Stimulated activated CD4-positive, alpha-beta T cell treated with anti-CD3 and anti-CD28 coated beads, Interleukin-1b, Interleukin-23, amount 100 ng/mL, for 1 hour (primary cell): ENCODE measurements at places on chromosomes 7 and 10.

DNA sequence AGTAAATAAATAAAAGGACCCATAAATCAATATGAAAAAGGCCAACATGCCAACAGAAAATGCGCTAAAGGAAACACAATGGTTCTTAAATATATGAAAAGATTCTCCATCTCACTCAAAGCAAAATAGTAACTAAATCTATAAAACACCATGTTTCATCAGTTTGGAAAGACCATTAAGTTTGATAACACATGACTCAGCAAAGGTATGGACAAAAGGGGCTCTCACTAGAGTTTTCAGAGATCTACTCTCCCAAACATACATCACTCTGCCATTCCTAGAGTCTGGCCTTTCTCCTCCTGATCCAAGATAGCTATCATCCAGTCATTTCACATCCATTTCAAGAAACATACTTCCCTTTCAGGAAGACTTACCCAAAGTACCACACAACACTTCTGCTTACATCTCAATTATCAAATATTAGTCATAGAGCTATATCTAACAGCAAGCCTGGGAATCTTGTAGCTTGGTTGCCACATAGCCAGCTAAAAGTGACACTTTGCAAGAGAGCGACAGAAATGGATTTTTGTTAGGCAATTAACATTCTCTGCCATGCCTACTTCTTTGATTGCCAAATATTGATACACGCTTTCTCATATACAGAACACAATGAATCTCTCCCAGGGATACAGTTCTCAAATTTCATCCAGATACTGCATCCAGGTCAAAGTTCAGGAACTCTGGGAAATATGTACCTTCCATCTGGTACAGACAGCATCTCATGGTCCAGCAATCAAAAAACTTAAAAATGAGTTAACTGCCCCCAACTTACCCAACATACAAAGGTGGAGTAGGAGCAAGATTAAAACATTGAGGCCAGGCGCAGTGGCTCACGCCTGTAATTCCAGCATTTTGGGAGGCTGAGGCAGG is 28.8 kb downstream of the TOMM7 start:
- no peak for DNase-seq

DNA sequence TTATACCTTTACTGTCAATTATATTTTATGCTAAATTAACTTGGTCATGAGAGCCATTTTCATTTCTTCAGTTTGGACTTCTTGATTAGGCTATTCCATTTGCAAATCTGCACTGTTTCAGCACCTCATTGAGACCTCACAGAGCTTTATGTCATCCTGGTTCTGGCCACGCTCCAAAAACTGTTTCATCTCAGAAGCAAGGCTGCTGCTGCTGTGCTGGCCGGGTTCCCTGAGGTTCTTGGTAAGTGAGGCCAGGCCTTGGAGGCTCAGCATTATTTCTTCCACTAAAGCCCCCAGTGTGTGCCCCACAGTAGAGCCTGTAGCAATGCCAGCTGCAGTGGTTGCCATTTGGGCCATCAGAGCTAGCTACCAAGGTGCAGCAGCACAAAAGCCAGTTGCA is 7.8 kb upstream of the ZNF485 start:
- DNase-seq, result no peak

- DNase-seq, result no peak
Measured at GRCh38 chr7:103996017-103996551, 6.6 kb upstream of the RELN start.

DNA sequence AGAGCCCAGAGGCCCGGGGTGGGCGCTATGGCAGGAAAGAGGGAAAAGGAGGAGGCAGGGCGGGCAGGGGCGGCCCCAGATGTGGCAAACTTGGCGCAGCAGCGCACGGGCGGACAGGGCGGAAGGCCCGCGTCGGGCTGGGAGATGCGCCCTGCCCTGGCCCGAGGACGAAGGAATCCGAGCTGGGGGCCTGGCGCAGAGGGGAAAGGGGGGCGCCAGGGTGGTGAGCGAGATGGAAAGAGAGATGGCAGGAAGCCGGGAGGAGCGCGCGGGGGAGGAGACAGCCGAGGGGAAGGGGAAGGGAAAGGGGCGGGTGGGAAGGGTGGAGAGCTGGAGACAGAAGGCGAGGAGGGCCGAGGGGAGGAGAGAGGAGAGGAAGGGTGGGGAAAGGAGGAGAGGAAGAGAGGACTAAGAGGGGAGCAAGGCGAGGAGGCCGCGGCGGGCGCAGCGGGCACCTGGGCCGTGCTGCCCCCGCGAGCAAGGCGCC is at the start of gene MARVELD1:
MARVELD1 (plus strand) TSS at position 392 of the 487 bp plus-strand sequence. CDS start 147 bp downstream, outside the sequence.
- no peak for DNase-seq

DNA sequence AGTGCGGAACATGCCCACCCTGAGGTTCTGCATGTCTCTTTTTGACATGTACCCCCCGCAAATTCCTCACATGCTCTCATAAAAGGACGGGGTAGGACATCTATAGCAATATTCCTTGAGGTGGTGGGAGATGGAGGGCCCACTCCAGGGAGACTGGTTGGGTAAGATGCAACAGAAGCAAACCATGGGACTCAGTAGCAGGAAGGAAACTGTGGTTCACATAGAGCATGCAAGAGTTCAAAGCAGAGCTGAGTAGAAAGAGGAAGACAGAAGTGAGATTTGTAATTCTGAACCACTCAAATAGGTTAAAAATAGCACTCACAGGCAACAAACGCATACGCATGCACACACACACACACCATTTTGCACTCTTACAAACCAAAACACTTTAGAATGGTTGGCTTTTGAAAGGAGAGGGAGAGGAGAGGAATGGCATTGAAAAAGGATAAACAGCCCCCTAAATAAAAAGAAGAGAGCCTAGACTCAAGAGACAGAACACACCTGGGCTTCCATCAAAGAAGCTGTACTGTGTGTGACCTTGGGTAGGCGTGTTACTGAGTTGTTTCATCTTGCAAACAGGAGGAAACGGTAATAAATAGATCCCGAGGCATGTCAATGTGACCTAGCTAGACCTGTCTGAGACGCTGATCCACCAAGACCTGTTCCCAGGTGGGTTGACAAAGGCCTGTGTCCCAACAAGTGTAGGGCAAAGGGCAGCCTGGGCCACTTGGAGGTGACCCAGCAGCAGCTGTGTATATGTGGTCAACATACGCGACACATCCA is 77.6 kb upstream of the LRRC4 start:
- no peak for DNase-seq

- no peak for DNase-seq
Measured at GRCh38 chr7:16774294-16774693, 20.7 kb downstream of the TSPAN13 start.

DNA sequence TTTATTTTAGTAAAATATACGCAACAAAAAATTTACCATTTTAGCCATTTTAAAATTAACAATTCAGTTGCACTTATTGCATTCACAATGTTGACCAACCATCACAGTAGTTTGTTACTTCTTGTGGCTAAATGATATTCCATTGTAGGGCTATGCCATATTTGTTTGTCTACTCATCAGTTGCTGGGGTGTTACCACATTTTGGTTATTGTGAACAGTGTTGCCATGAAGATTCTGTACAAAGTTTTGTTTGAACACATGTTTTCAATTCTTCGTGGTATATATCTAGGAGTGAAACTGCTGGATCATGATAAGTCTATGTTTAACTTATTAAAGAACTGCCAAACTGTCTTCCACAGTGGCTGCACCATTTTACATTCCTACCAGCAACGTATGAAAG is 46.3 kb upstream of the ZNF365 start:
- DNase-seq, result no peak

GRCh38 chr10:94627511-94627910 is 56.0 kb upstream of the CYP2C18 start:
- DNase-seq, result no peak

DNA sequence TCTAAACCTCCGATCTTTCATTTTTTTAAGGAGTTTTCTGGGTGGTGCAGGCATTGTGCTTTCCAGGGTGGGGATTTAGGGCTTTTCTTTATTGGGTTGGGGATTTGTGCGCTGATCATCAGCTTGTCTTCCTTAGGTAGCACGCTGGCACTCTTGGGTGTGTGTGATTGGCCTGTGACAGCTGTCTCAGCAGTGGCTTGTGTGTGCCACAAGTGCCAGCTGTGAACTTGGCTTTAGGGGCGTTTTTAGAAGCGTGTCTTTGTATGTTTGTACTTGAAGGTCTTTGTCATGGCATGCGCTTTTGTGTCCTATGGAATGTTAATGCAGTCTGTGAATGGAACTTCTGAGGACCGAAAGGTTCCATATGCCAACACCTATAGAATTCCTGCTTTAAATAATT is 788 bp downstream of the AKAP9 start:
- no peak for DNase-seq

DNA sequence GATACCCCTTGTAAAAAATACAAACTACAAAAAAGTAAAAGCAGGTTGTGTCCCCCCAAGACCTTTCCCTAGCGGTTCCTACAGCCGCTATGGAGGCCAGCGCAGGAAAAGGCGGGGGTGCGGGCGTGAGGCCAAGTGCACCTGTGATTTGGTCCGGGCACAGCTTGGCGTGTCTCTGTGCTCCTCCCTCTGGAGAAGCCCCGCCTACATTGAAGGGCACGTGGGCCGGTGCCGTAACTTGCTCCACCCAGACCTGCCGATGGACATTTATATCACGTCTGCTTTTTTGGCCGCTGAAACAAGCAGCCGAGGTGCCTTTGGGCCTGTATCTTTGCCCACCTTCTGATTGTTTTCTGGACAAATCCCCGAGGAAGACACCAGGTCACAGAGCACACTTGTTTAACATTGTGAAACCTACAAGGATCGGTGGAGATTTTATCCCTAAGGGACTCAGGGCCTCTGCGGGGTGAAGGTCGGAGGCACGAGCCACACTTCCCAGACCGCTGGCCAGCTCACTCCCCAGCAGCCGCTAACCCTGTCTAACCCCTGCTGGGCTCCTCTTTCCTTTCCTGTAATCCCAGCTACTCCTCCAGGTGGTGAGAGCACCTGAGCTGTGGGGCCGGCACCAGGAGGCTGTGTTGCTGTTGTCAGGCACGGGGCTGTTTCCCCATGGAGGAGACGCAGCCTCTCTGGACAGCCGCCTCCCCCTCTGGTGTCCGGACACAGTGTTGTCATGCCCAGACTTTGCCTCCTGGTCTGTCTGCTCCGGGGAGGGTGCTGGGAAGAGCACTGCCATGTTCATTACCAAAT is 18.8 kb upstream of the INPP5A start:
- no peak for DNase-seq

- no peak for DNase-seq
Measured at GRCh38 chr7:296373-296945, 6.5 kb downstream of the FOXL3 start.

- no peak for DNase-seq
Measured at GRCh38 chr7:21948364-21948763, 2.7 kb upstream of the CDCA7L start.
